ENCODE measurements at places on chromosomes 4 and X.

DNA sequence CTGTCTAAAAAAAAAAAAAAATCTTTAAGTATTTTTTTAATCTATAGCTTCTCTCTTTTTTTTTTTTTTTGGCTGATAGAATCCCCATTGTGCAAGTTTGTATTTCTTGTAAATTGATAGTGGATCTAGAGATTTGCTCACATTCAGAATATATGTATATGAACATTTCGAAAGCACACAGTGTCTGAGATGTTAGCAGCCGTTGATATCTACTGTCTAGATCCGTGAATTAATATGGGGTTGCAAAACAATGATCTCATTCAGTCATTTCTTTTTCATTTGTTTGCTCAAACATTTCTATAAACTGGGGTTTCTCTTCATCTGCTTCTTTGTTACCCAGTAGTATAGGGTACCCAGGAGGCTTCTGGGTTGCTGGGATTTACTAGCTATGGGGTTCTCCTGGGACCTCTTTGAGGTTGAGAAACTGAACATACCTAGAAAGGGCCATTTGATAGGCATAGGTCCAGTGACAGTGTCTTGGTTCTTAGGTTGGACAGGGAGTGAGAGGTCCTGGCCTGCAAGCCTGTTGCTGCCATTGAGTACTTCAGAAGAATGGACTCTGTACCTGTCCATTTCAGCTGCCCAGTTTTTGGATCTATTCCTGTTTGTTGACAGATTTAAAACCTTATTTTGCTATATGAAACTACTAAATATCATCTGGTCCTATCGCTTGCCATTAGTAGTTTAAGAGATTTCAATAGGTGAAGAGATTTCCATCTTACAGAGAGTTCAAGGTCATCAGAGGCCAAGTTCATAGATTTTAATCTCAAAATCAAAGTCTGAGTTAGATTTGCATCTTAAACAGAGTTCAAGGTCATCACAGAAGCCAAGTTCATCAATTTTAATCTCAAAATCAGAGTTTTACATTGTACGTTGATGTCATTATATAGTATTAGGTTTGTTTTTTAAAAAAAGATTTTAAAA lies 50.8 kb downstream of the WWC2 start:
- DNase-seq = no peak

DNA sequence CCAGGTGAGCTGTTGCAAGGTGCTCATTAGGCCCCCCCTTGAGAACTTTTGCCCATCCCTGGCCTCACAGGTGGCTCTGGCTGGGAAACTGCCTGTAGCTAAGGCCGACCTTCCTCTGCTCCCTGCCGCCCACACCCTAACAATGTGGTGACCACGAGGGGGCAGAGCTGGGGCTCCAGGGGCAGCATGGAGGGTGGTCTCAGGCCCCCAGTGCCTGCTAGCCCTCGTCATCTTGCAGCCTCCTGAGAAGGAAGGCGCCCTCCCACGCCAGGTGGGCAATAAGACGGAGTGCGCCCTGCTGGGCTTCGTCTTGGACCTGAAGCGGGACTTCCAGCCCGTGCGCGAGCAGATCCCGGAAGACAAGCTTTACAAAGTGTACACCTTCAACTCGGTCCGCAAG lies 32.4 kb downstream of the ATP2B3 start:
- DNase-seq = no peak

DNA sequence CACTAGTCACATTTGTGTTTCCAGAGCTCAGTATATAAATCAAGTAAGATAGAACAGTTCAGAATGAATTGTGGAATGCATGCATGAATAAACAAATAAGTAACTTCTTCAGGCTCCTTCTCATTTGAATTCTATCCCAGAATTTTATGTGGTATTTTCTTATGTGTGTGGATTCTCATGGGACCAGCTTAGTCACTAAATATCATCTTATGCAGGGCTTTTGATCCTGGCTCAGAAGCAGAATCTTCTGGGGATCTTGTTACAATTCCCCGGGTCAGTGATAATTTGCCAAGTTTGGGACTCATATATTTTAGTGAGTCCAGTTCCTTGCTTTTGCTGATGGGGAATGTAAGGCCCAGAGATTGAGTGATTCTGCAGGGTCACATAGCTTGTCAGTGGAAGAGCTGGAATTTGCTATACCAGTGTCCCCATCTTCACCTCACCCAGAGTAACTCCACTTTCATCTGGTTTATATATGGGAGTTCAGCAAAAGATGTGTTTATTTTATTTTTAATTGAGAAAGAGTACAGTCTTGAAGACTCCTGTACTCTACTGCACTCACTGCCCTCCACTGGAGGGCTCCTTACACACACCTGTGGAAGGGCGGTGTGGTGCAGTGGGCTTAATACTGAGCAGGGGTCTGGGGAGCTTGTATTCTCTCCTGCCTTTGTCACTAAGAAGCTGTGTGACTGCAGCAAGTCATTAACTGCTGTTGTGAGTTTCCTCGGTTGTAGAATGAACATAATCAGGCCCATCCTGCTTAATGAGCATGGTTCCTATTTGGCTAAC lies 198.2 kb upstream of the CXorf66 start:
- DNase-seq = no peak

DNA sequence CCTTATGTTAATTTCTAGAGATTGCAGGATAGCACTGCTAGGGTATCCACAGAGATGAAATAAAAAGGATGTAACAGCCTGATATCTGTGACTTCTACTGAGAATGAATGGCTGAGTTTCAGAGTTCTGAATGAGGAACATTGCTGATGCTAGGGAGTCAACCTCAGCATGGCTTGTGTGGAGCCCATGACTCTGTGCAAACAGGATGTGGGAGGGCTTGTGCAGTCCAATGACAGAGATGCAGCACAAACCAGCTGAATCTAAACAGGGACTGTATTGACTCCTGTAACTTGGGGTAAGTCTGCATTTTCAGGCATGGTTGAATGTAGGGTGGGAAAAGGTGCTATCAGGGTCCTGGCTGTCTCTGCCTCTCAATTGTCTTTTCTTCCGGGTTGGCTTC lies 5.3 kb upstream of the RASL11B start:
- DNase-seq = no peak

- peak; percentile 69 for DNase-seq
Measured at GRCh38 chrX:119685225-119686066, 7.5 kb downstream of the SEPTIN6 start.

Data from central memory CD4-positive, alpha-beta T cell (primary cell).